ENCODE measurements at places on chromosomes 5 and 9.

- DNase-seq = no peak
These were observed 12.2 kb upstream of the HSPB3 start for GRCh38 chr5:54443270-54443669.

GRCh38 chr9:136318776-136319241 is 8.5 kb upstream of the GPSM1 start:
- no peak for DNase-seq

- DNase-seq = no peak
These were observed 23.2 kb upstream of the LRRC14B start for GRCh38 chr5:167982-168660.

DNA sequence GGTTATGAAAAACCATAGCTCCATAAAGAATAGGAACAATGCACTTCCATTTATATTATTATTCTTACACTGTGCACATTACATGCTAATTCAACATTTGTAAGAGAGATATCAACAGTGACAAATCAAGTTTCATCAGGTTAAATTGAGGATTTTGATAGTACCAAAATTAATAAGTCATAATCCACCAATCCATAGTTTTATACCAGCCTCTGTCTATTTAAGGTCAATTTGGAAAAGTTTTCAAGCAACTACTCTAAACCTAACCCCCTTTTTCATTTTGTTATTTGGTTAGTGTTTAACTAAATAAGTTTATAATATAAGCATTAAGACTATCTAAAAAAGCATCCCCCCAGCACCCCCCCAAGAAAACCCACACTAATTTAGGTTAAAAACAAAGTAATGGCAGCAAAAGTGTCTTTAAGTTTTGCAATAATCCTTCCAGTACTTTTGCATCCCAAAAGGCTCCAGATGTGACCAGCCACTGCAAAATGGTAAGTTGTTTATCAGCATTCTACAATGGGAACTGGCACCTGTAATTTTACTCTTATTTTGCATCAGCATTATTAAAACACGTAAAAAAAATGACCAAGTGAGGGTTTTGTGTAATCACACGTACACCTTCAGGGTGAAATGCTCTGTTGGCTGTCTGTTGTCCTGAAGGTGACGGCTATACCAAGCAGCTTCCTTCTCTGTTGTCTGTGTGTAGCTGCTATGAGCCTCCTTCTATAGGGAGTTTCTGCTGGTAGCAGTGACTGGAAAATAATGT is 36.8 kb upstream of the SSBP2 start:
- DNase-seq = no peak

DNA sequence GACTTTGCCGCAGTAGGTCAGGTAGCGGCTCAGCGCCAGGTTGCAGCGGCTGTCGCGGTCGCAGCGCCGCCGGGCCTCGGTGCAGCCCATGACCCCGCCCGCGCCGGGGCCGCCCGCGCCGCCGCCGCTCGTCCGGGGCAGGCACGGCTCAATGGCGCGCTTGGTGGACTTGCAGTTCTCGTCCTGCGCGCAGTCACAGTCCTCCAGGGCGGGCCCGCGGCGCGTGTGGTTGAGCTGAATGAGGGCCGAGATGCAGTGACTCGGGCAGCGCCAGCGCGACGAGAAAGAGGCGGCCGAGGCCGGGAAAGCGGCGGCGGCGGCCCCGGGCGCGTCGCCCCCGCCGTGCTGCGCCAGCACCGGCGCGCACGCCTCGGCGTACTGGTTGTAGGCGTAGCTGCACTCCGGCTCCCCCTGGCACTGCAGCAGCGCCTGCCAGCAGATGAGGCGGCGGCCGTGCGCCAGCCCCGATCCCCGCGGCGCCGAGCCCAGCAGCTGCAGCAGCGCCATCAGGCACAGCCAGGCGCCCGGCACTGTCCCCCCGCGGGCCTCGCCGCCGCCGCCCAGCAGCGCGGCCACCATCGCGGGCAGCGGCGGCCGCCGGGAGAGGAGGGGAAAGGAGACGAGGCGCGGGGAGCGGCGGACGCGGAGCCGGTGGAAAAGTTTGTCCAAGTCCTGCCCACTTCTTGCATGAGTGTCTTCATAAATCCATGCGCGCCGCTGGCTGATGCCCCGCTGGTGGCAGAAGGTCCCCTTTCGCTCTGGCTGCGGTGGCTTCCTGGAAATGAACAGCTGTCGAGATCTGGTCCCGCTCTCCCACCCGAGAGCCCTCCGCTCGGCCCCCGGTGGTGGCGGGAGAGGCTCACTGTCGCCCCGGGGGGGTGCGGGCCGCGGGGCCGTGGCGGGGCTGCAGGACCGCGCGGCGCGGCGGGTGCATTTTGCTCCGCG is 833 bp downstream of the GAS1 start:
- peak; percentile 69 for DNase-seq

GRCh38 chr5:140372971-140373487 is 13.0 kb downstream of the SLC4A9 start:
- peak; percentile 54 for DNase-seq

DNA sequence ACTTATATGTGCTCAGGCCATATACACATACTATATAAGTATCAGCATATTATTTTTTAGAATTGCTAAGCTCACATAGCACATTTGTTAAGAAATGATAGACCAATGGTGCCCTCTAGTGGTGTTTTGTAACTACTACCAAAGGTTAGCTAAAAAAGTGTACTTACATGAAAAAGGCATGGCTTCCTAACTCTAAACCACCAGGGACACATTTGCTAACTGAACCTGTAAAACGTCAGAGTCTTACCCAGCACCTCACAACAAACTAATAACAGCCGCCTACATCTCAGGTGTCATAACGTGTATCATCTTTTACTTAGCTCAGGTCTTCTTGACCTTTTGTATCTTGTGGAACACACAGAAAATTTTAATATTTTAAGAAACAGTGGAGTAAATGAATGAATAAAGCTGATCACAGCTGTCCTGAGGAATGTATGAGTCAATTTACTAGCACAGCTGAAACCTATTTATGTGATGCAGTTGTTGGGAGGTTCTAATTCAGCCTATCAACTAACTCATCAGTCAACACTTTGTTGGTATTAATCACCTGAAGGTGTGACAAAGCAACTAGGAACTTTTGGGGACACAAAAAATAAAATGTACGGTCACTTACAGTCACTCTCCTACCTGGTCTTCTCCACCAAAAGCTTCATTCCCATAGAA is 72.9 kb downstream of the BAAT start:
- DNase-seq = peak; percentile 73

DNA sequence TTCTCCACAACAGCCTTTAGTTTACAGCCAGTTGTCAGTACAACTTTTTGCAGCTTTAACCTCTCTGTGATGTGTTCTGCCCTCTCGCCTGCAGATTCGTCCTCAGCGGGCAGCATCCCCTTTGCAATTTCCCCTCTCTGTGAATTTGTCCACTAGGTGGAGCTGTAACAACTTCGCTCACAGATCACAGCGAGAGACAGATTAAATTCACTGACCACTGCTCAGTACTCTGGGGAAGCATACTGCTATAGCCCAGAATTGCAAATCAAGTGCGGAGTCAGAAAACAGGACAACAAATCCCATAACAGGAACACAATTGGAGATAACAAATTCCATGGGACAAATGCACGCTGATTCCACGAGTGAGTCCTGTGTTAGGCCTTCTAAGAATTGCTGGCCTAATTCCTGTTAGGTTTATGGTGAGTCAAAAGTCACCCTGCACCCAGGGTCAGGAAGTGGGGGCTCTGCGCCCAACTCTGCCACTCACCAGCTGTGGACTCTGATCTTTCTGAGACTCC is 2124.9 kb downstream of the MAT2B start:
- DNase-seq = peak; percentile 44

DNA sequence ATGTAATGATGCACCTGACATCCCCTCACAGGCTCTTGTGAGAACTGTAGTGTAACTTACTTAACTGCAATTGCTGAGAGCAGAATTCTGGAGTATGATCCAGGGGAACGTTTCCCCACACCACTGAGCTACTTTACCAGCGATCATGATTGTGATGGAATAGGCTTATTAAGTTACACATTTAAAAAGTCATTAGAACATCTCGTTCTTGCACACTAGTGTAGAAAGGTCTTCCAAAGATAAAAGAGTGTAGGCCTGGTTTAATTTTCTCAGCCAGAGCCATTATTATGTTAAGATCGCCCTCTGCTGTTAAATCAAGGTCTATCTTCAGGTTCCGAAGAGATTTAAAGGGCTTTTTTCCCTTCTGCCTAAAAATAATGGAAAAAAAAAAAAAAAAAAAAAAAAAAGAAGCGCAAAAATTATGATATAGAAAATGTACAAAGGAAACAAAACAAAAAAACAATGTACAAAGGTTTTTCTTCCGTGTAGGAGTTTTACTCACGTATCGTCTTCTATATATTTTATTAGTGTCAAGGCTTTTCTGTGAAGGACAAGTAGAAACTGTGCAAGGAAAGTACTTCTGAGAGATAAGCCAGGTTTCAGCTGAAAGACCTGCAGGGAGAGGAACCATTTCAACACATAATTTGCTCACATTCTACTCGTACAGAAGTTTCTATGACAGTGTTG is 18.6 kb upstream of the MOB3B start:
- peak; percentile 14 for DNase-seq

DNA sequence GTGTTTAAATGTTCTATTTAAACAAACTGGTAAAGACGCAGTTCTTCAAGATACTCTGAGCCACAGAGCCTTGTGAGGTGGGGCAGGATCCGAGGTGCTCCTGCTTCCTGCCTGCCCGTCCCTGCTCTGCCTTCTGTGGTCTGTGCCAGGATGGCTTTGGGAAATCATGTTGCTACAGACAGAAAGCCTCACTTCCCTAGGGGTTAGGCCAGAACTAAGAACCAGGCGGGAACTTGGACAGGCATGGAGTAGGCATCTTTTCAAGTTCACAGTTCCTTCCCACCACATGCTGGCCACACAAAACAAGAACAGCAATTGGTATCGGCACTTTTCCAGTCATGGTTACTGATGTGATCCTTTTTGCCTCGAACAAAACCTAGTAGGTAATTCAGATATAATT is 67.7 kb upstream of the SPOCK1 start:
- DNase-seq = no peak

- DNase-seq = peak; percentile 29
These were observed 925 bp downstream of the ABHD17B start for GRCh38 chr9:71909887-71910649.

DNA sequence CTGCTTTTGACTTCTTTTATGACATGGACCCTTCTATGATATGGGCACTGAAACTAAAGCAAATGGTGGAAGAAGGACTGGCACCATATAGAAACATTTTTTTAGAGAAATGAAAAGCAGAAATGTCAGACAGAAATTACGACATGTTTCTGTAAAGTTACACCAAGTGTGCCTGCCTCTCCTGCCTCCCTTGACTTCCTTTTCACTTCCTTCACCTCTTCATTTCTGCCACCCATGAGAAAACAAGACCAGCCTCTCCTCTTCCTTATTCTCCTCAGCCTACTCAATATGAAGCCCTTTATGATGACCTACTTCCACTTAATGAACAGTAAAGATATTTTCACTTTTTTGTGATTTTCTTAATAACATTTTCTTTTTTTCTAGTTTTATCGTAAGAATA is 44.5 kb downstream of the ERCC6L2 start:
- no peak for DNase-seq

- no peak for DNase-seq
These were observed 1260.8 kb upstream of the WWC1 start for GRCh38 chr5:167030500-167031120.

GRCh38 chr5:171849585-171850323 is 64.1 kb downstream of the SMIM23 start:
- DNase-seq = no peak

- DNase-seq = no peak
These were observed 110.9 kb downstream of the MACIR start for GRCh38 chr5:103369125-103370120.

- DNase-seq = no peak
These were observed 399.1 kb upstream of the NMUR2 start for GRCh38 chr5:152804179-152804578.

GRCh38 chr5:2797981-2798380 is 46.5 kb upstream of the IRX2 start:
- DNase-seq = no peak

DNA sequence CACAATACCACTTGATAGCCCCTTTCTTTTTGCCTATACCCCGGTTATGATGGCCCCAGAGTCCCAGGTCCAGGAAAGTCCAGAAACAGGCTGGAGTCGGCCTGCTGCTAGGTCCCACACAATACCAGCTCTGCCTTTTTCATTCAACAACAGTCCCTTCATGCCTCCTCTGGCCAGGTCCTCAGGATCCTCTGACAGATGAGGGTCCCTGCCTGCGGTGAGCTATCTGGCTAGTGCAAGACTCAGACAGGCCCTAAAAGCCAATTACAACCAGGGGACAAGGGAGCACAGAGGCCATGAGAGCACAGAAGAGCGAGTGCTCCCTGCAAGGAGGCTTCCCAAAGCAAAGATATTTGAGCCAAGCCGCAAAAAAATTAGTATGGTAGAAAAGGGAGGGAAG is 84.8 kb upstream of the ZBTB43 start:
- DNase-seq = no peak

DNA sequence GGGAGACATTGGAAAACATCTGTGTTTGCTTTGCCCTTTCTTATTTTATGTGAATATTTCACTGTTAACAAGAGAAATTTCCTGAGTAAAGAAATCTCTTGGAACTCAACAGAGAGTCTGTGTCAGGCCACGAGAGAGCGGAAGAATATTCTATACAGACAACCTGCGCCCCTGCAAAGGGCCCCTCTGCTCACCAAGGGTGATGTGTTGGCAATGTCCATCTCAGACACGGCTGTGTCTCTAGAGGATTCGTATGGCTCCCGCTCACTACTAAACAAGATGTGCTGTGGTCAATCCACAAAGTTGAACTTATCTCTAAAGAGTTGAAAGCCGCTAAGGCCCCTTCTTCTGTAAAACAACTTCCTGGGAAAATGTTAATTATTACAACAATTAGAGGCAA is 241.0 kb upstream of the IRX1 start:
- DNase-seq = no peak

DNA sequence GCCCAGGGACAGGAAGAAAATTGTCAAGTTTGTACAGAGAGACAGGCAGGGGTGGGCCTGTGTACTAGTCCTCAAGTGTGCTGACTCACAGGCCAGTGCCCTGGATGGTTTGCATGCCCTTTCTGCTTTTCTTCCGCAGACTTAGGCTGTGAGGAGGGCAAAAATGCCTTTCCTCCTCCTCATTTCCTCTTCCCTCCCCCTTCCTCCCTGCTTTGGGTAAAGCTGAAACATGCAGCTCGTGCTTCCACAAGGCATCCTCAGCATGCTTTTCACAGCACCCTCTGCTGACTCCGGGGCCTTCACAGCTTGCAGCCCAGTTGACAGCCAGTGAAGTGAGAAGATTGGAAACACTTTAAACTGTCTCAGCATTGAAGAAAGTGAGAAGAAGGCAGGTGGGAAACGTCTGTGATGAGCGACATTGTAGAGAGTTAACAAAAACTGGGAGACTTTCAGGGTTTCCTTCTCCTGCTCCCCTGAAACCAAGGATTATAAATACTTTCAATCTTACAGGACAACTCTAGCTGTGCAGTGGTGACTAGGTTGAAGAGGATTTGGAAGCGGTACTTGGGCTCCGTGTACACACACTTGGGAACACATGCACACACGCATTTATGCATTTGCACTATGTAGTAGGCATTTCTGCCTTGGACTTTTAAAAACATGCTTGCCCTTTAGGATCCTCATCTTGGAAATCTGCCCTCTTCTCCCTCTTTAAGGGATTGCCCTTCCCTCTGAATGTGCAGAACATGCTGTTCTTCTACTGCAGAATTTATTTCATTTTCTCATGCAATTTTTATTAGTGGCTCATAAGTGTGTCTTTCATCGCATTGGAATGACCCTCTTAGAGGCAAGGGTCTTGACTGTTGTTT is 138.8 kb downstream of the GRIA1 start:
- no peak for DNase-seq

- no peak for DNase-seq
These were observed 20.3 kb upstream of the TMEM174 start for GRCh38 chr5:73152411-73153388.
